ENCODE measurements at places on chromosomes 1 and 21. TPM values are rescaled to one million over a fixed set of nuclear protein-coding genes. Genes with fewer than 3 reads are reported as not detected.

The ATF6 gene
- total RNA-seq: 22.9 TPM

The S100A9 gene
- total RNA-seq: not detected

The MATN1 gene
- total RNA-seq: not detected

The CTSE gene
- total RNA-seq: not detected

DNA sequence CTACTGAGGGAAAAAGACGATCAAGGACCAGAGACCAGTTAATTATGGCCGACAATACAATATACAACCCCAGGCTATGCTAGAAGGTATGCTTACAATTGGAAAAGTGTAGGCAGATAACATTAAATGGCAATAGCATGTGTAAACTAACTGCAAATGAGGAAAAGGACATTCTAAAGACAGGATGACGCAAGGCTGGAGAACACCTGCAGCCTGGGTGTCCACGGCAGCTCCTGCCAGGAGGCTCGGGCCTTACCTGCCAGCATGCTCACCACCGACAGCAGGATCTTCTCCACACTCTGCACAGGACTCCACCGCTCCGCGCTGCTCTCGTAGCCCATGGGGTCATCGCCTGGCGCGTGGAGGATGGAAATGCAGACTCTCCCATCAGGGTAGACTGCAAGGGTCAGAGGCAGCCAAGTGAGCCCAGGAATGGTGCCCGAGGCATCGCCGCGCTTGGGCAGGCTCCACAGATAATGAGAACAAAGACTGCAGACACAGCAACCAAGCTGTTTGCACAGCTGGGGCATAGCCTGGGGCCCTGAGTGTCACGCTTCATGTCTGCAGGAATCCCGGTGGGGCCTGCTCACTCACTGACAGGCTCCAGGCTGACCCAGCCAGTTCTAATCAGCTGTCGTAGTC, 28.2 kb downstream of the UBE2G2 start:
- H3K4me1 ChIP-seq: no peaks in the 10 kb centered on the region
- peaks cover 32% of the 10 kb centered on the region for H3K36me3 ChIP-seq
- H3K4me3 ChIP-seq: no peak overlapping the region

- no peaks in the 10 kb centered on the region for H3K36me3 ChIP-seq
- H3K27ac ChIP-seq: no peak overlapping the region
- no peaks in the 10 kb centered on the region for H3K27me3 ChIP-seq
- no peak overlapping the region for H3K4me3 ChIP-seq
These were observed 45.3 kb upstream of the PLPPR4 start for GRCh38 chr1:99218999-99219398.

DNA sequence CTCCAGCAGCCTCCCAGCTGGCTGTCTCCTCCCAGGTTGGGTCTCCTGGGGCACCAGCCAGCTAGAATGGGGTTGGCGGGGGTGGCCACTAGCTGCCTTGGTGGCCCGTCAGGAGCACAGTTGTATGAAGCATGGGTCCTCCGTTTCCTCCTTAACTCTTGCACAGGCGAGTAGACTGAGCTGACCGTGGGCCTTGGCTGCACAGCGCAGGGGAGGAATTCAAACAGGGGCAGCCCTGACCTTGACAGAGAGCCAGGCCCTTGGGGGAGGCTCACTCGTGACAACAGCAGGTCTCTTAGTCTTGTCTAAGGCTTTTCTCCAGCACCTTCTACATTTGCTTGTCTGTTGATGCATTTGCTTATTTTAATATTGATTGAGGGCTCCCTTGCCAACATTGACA, 114.1 kb downstream of the PRDM2 start:
- no peaks in the 10 kb centered on the region for H3K36me3 ChIP-seq
- peaks cover 14% of the 10 kb centered on the region for H3K4me1 ChIP-seq
- DNase-seq: no peak
- no peak overlapping the region for H3K4me3 ChIP-seq
- no peaks in the 10 kb centered on the region for H3K27me3 ChIP-seq

GRCh38 chr1:204194080-204194479, 2.2 kb downstream of the KISS1 start:
- DNase-seq: no peak
- H3K4me3 ChIP-seq: no peak overlapping the region
- H3K4me1 ChIP-seq: peaks cover 12% of the 10 kb centered on the region

DNA sequence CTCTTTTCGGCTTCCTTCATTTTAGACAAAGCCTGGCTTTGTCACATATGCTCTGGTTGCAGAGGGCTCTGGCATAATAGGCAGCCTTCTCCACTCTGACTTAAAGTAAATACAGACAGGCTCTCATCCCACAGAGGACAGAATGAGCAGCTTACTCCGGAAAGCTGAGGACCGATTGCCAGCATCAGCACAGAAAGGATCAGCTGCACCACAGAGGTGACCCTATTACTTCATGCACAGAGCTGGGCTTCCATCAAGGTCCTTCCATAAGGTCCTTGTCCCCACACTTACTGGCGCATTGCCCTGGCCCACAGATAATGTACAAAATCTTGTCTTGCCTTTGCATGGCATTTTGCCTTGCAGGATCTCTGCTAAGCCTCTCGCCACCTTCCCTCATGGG, 67.6 kb downstream of the SEC16B start:
- DNase-seq: no peak
- H3K27ac ChIP-seq: no peak overlapping the region
- H3K27me3 ChIP-seq: no peaks in the 10 kb centered on the region
- no peaks in the 10 kb centered on the region for H3K4me1 ChIP-seq
- no peak overlapping the region for H3K4me3 ChIP-seq
- H3K36me3 ChIP-seq: no peaks in the 10 kb centered on the region

DNA sequence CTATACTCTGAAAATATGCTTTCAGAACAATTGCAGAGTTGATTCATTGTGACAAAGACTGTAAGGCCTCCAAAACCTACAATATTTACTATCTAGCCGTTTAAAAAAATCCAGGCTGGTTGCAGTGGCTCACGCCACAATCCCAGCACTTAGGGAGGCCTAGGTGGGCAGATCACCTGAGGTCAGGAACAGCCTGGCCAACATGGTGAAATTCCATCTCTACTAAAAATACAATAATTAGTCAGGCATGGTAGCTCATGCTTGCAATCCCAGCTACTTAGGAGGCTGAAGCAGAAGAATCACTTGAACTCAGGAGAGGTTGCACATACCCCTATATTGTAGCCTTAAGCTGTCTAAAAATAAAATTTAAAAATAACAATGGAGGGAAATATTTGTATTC, 5.3 kb upstream of the TFF2 start:
- H3K27ac ChIP-seq: no peak overlapping the region
- H3K4me3 ChIP-seq: no peak overlapping the region
- peaks cover 5% of the 10 kb centered on the region for H3K36me3 ChIP-seq

DNA sequence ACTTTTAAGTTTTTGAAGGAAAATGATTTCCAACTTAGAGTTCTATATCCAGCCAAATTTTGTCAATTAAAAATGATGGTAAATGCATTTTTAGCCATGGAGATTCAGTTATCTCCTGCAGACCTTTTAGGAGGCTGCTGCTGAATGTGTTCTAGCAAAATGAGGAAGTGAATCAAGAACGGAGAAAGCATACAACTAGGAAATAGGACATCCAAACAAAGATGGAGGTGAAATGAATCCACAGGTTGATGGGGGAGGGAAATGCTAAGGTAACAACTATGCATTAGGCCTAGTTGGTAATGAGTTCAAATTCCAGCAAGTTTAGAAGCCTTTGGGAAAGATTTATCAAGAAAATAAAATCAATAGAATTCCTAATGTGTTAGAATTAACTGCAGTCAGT, 80.5 kb downstream of the FNBP1L start:
- no peak overlapping the region for H3K27ac ChIP-seq
- H3K4me1 ChIP-seq: no peaks in the 10 kb centered on the region
- no peaks in the 10 kb centered on the region for H3K36me3 ChIP-seq
- peaks cover 2% of the 10 kb centered on the region for H3K27me3 ChIP-seq

DNA sequence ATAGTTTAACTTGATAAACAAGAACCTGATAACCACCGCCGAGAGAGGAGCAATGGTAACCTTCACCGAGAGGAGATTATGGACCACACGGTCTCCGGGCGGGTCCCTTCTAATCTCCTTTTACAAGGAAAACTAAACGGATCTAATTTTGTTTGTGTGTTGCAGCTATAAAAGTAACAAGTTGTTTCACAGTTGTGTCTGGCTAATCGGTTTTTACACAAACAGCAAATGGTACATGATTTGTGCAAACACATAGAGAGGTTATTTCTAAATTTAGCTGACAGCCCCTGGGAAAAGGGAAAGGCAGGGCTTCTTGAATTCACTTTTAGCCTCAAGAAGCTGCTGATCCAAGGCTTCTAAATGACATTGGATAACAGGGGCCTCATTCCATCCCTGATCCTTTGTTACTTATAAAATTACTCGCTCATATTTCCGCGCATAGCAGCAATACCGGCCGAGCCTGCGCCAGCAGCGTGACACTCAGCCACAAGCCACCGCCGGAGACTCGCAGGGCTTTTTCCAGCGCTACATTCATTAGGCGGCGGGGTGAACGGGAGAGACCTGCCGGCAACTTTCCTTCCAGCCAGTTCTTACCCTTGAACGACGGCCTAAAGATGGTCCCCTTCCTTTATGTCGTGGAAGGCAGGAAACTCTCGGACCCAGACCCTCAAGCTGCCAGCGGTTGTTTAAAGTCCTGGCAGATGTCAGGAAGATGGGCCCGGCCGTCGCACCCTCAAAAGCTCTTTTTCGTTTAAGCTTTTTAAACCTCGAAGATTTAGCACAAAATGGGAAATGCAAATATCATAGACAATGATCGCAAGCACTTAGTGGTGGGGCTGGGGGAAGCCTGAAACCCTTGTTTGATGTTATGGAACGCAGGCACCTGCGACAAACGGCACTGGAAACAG, 4.4 kb downstream of the FOXD3 start:
- H3K27me3 ChIP-seq: peaks cover 72% of the 10 kb centered on the region
- H3K36me3 ChIP-seq: peaks cover 5% of the 10 kb centered on the region
- H3K4me1 ChIP-seq: peaks cover 39% of the 10 kb centered on the region
- peak overlapping the region; percentile 54 for H3K27ac ChIP-seq
- peak overlapping the region; percentile 44 for H3K4me3 ChIP-seq

GRCh38 chr1:152220166-152221163, 3.5 kb downstream of the HRNR start:
- H3K4me3 ChIP-seq: no peak overlapping the region
- DNase-seq: no peak
- no peak overlapping the region for H3K27ac ChIP-seq
- no peaks in the 10 kb centered on the region for H3K4me1 ChIP-seq

DNA sequence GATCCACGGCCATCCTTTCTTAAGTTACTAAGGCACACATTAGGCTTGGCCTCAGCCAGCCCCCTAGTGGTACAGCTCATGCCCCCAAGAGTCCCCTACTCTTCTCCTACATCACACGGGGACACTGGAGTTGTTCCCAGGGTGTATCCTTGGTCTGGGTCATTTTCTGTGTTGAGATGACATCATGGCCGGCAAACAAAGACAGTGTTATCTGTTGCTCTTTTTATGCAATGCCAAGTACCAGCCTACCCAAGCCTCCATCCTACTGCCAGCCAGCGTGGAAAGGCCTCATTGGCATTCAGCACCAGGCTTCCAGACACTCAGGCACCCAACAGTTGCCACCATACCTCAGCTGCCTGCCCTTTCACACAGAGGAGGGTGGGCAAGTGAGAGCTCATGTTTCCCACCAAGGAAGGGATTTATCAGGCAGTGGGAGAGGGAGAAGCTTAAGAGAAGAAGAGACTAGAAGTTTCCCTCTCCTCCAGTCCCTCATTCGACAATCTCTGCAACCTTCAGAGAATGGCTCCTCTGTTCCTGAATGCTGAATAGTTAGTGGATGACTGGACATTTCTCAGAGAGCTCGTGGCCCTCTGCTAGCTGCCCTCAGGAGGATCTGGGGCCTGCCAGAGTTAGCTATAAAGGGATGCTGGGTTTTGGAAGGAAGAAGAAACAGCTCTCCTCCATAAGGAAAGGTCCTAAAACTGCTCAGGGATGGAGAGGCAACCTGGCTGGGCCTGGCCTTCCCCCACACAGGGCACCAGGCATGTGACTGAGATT, 17.7 kb downstream of the CBR1 start:
- peaks cover 10% of the 10 kb centered on the region for H3K4me1 ChIP-seq
- no peak overlapping the region for H3K4me3 ChIP-seq
- H3K27me3 ChIP-seq: no peaks in the 10 kb centered on the region
- DNase-seq: no peak

DNA sequence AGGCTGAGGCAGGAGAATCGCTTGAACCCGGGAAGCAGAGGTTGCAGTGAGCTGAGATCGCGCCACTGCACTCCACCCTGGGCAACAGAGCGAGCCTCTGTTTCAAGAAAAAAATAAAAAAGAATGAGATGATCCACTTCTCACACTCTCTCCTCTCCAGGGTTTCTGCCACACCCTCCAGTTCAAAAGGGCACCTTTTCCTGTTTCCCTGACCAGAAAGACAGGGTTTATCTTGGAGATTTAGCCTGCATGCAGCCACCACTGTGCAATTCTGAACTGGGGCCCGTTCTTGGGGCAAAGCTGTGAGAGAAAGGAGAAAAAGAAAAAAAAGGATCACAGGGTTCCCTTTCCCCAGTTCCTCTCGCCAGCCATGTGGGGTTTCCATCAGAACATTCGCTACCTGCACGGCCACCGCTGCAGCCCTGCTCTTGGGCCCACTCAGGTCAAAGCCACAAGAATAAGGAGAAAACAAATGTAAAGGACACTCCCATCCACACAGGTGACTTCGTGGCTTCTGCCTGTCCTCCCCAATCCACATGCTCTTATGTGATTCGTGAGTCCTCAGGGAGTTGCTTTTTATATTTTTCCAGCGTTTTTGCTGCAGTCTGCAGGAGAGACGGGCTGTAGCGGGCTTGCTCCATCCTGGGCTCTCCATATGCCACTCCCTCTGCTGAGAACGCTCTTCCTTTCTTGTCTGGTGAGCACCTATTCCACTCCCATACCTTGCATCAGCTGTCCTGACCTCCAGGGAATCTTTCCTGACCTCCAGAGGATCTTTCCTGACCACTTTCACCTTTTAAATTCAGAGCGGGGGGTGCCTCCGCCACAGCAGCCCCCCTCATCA, 26.4 kb downstream of the GNG4 start:
- H3K27ac ChIP-seq: no peak overlapping the region
- peaks cover 32% of the 10 kb centered on the region for H3K27me3 ChIP-seq
- no peak for DNase-seq
- H3K4me3 ChIP-seq: no peak overlapping the region
- H3K4me1 ChIP-seq: peaks cover 22% of the 10 kb centered on the region
- no peaks in the 10 kb centered on the region for H3K36me3 ChIP-seq

Data from activated CD4-positive, alpha-beta T cell treated with anti-CD3 and anti-CD28 coated beads, Interleukin-2, amount 10 ng/mL, durations not matched to agents 7 days and 5 days (primary cell).